ENCODE measurements at places on chromosomes 1 and 21.

DNA sequence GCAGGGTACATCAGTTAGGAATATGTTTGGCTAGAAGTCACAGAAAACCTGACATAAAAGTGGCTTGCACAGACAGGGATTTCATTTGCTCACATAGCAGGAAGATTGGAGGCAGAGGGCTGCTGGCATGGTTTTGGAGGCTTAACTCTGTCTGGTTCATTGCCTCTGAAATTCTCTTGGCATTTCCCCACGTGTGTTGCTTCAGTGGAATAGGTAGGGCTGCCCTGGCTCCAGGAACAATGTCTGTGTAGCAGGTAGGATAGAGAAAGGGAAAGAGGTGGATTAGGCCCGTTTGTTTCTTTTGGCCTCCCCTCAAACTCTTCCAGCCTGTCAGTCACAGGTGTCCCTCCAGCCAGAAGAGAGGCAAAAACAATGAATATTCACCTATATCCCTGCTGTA, 20.5 kb upstream of the SIPA1L2 start:
- DNase-seq = no peak

DNA sequence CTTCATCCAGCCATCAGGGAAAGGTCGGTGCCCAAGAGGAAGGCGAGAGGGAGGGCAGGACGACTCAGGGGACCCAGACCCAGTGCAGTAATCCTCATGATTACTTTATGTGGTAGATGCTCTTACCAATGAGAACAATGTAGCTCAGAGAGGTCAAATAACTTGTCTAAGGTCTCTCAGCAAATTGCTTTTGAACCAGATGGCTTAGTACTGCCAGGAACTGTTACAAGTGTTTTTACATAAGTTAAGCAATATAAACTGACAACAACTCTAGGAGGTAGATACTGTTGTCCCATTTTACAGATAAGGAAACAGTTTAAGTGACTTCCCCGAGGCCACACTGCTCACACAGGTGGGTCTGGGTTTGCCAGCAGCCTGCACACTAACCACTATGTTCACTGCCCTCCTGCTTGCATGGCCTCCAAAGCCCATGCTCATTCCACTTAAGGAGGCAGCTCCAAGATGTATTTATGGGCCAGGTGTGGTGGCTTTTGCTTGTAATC, 111.7 kb downstream of the LACTBL1 start:
- DNase-seq = no peak

DNA sequence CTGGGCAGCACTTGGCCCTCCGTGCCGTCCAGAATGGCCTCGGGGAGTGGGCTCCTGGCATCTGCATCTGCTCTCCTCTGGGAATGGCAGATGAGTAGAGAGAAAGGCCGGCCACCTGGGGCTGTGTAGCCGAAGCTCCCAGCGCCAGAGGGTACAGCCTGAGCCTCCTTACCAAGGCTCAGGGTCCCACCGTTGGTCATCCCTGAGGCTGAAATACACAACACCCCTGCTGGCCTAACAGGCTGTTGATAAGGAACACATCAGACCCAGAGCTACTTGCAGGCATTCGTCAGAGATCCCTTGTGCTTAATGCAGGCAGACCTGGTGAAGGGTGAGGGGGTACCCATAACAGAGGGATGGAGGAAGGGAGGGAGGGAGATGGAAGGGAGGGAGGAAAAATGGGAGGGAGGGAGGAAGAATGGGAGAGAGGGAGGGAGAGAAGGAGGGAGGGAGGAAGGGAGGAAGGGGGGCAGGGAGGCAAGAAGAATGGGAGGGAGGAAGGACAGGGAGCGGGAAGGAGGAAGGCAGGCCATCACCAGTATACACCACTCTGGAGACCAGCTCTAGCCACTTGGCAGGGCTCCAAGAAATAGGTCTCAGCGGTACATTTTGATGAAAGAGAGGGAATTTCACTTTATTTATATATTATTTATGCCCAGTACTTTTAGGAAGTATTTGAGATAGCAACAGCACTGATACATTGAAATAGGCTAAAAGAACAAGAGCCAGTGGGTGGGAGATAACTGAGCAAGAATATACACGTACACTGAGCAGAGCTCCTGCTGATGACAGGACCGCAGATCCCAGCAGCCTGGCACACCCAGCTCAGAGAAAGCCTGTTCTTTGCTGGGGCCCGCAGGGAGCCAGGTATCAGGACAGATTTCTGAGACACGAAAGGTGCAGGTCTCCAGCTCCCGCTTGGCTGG, 315.0 kb upstream of the VAMP3 start:
- no peak for DNase-seq

- DNase-seq = no peak
These were observed 79.5 kb downstream of the SDCCAG8 start for GRCh38 chr1:243335292-243335691.

DNA sequence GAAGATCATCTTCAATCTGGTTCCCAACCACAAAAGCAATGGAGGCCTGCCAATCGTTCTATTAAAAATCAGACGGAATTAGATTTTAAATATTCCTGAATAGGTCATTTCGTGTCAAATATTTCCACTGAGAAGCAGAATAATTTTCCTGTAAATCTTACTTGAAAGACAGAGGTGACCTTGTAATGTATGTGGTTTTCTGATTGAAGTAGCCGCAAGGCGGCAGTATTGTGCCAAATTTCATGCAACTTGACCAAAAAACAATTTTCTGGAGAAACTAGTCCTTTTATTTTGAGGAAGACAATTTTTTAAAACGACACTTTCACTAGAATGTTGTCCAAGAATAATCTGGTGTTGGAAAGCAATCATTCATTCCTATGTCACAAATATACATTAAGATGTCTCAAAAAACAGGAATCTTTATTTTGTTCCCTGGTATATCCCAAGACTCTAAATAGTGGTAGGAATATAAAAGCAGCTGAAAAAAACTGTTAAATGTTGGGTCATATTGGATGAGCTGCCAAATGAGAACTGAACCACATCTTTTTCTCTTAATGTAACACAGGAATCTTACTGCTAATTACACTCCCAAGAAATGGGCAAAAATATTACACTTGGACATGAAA, 33.6 kb downstream of the SPAG17 start:
- DNase-seq = peak; percentile 70

DNA sequence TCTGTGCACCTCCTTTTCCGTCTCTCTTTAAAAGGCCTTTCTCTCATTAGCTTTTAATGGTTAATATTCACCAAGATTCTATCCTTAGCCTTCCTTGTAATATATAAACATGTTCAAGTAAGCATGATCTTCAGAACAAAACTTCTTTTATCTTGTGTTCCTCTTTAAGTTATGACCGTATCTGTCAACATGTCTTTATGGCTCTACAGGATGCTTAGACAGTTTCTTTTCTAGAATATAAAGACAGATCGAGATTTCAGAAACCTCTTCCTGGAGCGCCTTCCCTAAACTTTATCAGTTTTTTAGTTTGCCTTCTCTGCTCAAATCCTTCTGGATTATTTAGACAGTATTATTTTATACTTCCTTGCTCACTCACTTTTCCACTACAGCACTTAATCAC, 7.2 kb downstream of the RO60 start:
- no peak for DNase-seq

Data from fibroblast of skin of scalp (primary cell).